Brain pericyte (primary cell): ENCODE measurements at places on chromosomes 5 and 9.

DNA sequence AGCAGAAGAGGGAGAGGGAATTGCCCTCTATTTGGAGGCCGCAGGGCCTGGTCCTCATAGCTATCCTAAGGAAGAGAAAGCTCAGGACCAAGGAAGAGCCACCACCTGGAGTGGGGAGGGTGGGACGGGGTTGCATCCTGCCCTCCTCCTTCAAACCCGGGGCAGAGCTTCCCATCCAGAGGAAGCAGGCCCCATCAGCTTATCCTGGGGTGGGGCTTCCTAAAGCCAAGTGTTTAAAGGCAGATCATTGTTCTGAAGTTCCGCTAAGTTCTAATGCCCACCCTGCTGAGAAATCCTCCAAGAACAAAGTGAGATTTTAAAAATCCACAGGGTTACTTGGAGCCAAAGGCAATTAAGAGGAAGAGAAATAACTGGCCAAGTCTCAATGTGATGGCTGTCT lies 210.3 kb downstream of the C9orf152 start:
- no peak for DNase-seq

DNA sequence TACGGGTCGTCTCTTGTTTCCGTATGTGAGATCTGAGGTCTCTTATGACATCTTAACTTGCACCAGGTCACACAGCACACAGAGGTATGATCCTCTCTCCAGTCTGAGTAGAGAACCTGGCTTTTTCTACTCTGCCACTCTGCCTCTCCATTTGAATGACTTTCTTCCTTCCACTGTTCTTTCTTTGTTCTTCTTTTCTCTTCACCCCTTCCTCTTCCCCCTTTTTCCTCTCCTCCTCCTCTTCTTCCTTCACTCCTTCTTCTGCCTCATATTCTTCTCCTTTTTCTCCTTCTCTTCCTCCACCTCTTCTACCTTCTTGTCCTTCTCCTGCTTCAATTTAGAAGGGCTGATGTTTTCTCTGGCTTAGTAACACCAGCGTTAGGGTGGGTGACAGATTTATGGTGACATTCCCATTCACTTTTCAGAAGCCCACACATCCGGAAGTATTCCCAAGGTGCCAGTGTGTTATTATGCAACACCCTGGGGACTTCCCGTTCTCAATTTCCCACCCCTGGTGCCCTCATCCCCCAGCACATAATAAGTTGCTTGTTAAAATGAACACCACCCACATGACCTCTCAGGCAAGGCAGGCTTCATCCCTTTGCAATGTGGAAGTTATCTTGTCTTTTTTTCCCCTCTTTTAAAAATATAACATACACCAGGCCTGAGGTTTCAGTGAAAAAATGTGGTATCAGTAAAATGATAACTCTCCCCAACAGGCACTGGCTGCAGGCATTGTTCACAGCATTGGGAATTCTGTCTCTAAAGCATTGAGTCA lies 122.0 kb downstream of the PAPPA start:
- no peak for DNase-seq

GRCh38 chr5:31427013-31427723 lies 104.7 kb downstream of the DROSHA start:
- DNase-seq, result no peak

DNA sequence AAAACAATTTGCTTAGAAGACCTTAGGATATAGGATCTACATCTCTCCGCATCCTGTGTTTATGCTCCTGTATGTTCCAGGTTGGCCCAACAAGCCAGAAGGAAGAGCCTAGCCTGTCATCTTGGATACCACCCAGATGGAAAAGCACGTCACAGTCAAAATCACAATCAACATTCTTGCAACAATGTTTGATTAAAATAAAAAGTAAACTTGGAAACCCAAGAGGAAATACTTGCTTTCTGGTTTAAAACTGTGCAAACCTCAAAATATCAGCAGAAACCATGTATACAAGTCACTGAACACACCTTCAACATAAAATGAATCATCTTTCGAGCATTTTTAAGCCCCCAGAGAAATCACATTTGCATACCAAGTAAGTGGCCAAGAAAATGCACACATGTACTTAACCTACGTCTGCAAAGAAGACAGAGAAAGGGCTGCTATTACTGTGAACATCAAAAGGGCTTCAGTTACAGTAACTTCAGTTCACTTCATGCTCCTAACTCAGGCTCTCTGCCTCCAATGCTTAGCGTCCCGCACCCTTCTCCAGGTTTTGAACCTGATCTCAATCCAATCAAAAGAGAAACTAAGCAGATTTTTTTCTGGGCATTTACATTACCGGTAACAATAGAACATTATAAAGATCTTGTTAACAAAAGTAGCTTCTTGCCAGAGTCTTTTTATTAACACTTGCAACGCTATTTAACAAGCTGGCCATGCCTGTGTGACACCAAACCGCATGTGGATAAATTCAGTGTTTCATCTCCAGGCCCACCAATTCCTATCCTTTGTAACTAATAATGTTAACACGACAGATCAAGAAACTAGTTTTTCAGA lies 1.3 kb downstream of the ENC1 start:
- no peak for DNase-seq
